Activated CD8-positive, alpha-beta memory T cell treated with anti-CD3 and anti-CD28 coated beads for 24 hours (primary cell): ENCODE measurements at places on chromosomes 6 and 20.

GRCh38 chr6:22891934-22892333 is 322.6 kb downstream of the HDGFL1 start:
- DNase-seq = no peak

DNA sequence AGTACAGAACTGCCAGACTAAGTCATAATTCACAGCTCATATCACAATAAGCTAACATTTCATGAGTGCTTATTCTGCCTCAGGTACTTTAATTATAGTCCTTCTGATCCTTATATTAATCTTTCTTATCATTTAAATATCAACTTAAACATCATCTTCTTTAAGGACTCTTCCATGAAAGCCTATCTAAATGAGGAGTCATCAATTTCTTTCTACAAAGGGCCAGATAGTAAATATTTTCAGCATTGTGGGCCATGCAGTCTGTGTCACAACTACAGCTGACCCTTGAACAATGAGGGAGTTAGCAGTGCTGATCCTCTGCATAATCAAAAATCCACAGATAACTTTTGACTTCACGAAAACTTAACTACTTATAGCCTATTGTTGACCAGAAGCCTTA is 306.4 kb downstream of the TSHZ2 start:
- DNase-seq = no peak

- no peak for DNase-seq
These were observed 2.4 kb upstream of the PPP1R3G start for GRCh38 chr6:5082487-5083306.

- no peak for DNase-seq
These were observed 258.7 kb downstream of the TAF4 start for GRCh38 chr20:61806995-61807394.

- DNase-seq = no peak
These were observed 12.6 kb upstream of the IRF4 start for GRCh38 chr6:378958-379409.
